ENCODE measurements at places on chromosomes 1 and 21. TPM values are rescaled to one million over a fixed set of nuclear protein-coding genes. Genes with fewer than 3 reads are reported as not detected.

PODN gene
- 12.9 TPM for total RNA-seq

OR2M3 gene
- not detected for total RNA-seq

KIAA1614 gene
- 6.4 TPM for total RNA-seq

PLA2G2C gene
- 0.09 TPM for total RNA-seq

HES3 gene
- total RNA-seq, result not detected

SGIP1 gene
- 17.0 TPM for total RNA-seq

AURKAIP1 gene
- total RNA-seq, result 43.5 TPM

LGR6 gene
- 1.3 TPM for total RNA-seq

PCBP3 gene
- total RNA-seq, result 8.2 TPM

OR2T2 gene
- total RNA-seq, result not detected

LCE3B gene
- not detected for total RNA-seq

DCLRE1B gene
- total RNA-seq, result 7.8 TPM

CELA3A gene
- total RNA-seq, result 11.7 TPM

DYNLT5 gene
- total RNA-seq, result 29.3 TPM

OR10Z1 gene
- not detected for total RNA-seq

TNFSF4 gene
- 2.5 TPM for total RNA-seq

FCRL6 gene
- total RNA-seq, result 0.64 TPM

OR2AK2 gene
- not detected for total RNA-seq

GPR25 gene
- 0.49 TPM for total RNA-seq
